Activated CD4-positive, alpha-beta T cell treated with anti-CD3 and anti-CD28 coated beads, Interleukin-2, amount 50 U/mL, for 48 hours (primary cell): ENCODE measurements at places on chromosomes 4 and X.

GRCh38 chr4:158777423-158778155 lies 8.8 kb downstream of the FNIP2 start:
- DNase-seq: no peak

DNA sequence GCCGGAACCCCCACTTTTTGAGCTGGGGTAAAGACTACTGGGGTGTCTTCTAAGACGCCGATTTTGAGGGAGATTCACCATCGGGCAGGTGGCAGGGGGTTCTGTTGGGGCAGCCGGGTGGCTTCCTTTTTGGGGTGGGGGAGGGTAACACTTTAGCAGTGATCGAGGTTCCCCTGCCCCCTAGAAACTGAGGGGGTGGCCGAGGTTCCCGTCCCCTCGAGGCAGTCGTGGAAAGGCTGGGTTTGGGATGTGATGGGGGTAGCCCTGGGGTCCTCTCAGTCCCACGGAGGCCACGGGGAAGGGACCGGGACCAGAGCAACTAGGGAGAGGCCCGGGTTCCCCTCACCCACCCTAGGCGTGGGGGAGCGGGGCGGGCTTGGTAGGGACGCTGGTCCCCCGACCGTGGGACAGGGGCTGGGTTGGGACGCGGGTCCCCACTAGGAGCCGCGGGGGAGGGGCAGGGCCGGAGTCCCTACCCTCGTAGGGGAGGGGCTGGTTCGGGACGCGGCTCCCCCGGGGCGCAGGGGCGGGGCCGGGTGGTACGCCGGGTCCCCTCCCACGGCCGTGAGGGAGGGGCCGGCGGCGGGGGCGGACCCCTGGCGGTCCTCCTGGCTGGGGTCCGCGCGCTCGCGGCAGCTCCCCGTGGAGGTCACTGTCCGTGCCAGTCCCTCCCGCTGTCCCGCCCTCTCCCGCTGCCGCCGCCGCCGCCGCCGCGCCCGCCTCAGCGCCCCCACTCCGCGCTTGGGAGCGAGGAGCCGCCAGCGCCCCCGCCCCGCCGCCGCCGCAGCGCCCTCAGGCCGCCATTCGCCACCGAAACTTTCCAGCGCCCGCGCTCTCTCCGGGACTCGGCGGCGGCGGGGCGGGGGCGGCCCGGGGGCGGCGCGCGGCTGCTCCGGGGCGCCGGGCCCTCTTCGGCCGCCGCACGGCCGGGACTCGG lies at the start of gene TBL1X:
TSS of gene TBL1X (plus strand) at position 624 of the 937 bp plus-strand sequence. CDS start 188,529 bp downstream, outside the sequence.
- DNase-seq: peak; percentile 49

DNA sequence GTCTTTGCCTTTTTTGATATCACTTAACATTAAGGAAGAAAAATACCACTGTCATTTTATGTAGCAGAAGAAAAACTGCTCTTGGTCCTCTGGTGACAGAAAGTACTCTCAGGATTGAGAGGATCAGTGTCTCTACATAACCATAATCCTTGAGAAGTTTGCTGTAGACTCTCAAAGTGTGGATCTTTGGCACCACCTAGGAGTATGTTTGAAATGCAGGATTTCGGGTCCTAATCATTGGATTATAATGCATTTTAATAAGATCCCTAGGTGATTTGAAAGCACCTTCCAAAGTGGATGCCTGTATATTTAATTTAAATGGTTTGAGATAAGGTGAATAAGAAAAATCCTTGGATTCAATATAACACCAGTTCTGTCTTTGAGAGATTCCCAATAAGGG lies 23.2 kb downstream of the MOB1B start:
- no peak for DNase-seq

DNA sequence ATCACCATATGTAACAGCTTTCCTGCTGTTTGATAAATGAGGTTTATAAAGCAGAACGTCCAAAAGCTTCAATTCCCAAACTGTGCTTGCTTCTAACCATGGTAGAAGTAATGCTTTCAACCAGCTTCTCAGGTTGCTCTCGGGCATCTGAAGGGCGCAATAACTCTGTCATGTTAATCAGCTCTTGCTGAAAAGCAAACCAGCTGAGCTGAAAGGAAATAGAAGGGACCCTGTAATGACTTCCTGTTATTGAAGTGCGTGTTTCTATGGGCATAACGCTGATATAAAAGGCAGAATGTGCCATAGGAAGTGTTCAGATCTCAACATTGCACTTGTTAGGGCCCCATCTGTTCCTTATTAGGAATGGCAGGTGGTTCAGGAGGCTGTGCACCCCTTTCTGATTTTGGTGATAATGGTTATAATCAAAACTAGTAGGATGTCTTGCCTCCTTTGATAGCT lies 21.2 kb downstream of the HERC3 start:
- DNase-seq: no peak

GRCh38 chr4:103754844-103755243 lies 35.1 kb upstream of the TACR3 start:
- DNase-seq: no peak

DNA sequence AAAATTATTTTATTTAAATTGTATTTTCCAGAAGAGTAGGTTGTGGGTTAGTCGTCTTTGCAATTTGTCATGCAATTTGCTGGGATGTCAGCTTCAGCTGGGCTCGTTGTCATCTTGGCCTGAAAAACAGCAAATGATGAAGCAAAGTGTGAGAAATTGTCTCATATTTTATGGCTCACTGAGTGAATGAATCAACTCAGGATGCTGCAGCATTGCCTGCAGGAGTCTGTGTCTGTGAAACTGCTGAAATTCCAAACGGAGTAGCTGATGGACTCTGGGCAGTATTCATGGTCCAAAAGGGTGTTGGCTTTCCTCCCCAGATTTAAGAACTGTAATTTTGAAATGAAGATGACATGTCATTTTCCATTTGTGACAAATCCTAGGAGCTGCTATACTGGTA lies 37.2 kb downstream of the CXCL8 start:
- DNase-seq: no peak

GRCh38 chr4:184148738-184149637 lies 68.7 kb downstream of the ENPP6 start:
- no peak for DNase-seq

GRCh38 chrX:148961985-148962384 lies 461.6 kb downstream of the AFF2 start:
- no peak for DNase-seq

DNA sequence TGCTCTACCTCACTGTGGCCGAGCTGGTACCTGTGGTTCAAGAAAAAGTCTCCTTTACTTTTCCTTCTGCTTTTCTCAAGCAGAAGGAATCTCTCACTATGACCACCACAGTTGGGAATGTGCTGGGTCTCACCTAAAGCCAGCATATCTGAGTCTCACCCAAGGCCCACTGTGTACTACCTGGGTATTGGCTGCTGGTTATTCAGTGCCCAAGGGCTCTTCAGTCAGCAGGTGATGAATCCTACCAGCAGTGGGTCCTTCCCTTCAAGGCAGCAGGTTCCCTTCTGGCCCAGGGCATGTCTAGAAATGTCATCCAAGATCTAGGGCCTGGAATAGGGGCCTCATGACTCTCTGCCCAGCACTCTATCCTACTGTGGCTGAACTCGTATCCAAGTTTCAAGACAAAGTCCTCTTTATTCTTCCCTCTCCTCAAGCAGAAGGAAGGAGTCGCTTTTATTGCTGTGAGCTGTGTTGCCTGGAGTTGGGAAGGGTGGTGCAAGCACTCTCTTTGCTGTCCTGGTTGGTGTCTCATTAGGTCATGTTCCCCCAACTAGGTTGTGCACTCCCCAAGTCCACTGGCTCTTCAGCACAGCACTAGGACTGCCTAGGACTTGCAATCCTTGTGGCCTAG lies 6.1 kb downstream of the CXCL10 start:
- no peak for DNase-seq

DNA sequence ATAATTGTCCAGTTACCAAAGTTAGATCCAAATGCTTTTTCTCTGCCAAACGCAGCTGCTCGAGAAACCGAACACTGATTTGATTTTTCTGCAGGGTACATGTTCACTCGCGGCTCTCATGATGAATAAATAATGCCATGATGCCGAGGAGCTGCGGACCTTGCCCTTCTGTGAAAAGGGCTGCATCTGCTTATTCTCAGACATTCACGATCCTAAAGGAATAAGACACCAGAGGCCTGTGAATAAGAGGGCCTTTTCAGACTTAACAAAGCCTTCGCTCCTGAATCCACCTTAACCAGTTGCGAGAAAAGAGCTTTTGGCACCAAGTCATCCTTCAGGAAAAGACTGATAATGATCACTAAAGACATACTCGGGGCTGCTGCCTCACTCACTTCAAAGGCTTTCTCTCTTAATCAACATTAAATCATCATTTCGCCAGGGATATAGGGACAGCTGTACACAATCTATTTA lies 147.5 kb downstream of the FBXO8 start:
- DNase-seq: no peak

DNA sequence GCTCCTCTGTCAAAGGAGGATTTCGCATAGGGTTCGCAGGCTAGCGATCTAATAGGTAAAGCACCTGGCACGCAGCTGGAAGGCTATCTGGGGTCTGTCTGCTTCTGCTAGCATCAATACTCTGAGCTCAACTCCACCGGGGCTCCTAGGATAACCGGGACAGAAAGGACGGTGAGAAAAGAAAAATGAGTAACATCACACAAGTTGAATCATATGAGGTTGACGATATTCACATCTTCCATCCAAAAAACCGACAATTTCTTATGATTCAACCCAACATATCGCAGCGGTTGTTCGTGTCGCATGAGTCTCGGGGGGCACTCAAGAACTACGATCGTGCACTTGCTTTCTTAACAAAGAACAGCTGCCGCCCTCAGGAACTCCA lies 1.8 kb downstream of the PROM1 start:
- no peak for DNase-seq

GRCh38 chrX:99722094-99722493 lies 688.0 kb downstream of the PCDH19 start:
- DNase-seq: no peak

- peak; percentile 86 for DNase-seq
Measured at GRCh38 chr4:173288296-173288695, 45.9 kb downstream of the HMGB2 start.

- no peak for DNase-seq
Measured at GRCh38 chr4:113020966-113021365, 28.5 kb upstream of the ANK2 start.

DNA sequence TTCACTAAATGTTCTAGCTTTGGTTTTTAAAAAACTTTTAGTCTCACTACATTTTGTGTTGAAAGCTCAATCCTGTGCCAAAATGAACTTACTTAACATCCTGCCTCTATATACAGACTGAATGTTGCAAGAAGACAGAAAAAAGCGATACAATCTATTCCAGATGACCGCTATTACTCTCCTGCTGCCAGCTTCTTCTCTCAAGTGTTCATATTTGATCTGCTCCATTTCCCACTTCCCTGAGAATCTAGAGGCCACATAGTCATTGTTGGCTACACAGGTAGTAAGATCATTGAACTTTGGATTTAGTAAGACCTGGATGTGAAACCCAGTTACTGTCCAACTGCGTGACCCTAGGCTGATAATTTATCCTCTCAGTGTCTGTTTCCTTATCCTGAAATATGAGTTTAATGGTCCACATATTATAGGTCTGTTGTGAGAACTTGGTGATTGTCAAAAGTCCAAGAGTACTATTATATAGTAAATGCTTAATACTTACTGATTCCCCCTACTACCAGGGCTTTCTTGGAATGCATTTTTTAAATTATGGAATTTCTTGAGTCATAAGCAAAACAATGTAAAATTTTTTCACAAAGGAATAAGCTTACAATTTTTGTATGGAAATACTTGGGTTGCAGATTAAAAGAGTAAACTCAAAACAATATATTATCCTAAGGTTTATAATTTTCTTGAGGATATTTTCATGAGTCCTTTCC lies 976.8 kb upstream of the ADGRL3 start:
- DNase-seq: no peak

DNA sequence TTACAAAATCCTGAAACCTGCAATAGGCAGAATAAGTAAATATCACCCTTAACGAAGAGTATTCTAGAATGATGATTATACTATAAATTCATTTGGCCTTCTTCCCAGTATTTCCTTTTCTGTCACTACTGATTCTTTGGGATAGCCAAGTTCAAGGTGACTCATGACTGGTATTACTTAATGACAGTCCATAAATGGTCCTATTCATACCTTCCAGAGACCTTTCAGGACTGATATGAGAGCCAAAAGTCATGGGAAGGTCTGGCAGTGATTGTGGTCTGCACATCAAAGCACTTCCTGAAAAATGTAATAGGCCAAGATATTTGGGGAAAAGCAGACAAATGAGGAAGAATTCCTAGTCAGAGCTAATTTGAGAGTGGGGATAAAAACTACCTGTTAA lies 239.6 kb upstream of the FAM47A start:
- no peak for DNase-seq

GRCh38 chr4:94641702-94642560 lies 115.8 kb upstream of the BMPR1B start:
- DNase-seq: no peak
